ENCODE measurements at places on chromosomes 2 and 18. TPM values are rescaled to one million over a fixed set of nuclear protein-coding genes. Genes with fewer than 3 reads are reported as not detected.
A peak's percentile ranks its signal among the peaks of the same experiment; 100 is the strongest.

Gene SETBP1
- 66.5 TPM for total RNA-seq

Gene LOXL3
- 1.2 TPM for total RNA-seq

Gene IL1F10
- not detected for total RNA-seq

Gene LOXHD1
- not detected for total RNA-seq

Gene KIF1A
- 3.9 TPM for total RNA-seq

Gene GPAT2
- total RNA-seq, result 2.6 TPM

Gene LYPD6
- not detected for total RNA-seq

Gene COBLL1
- 28.4 TPM for total RNA-seq

Gene SERPINB12
- total RNA-seq, result not detected

Gene SLC11A1
- 20.4 TPM for total RNA-seq

Gene NEDD4L
- total RNA-seq, result 197 TPM

Gene TTLL4
- total RNA-seq, result 139 TPM

Gene TRIM54
- not detected for total RNA-seq

Gene LYPD6B
- 14.7 TPM for total RNA-seq

Gene EHD3
- 1.7 TPM for total RNA-seq

- peak; percentile 92 for DNase-seq
Measured at GRCh38 chr18:12278741-12279682, 24.9 kb downstream of the CIDEA start.

- DNase-seq, result peak; percentile 20
Measured at GRCh38 chr18:5986257-5986931, 91.1 kb upstream of the TMEM200C start.

DNA sequence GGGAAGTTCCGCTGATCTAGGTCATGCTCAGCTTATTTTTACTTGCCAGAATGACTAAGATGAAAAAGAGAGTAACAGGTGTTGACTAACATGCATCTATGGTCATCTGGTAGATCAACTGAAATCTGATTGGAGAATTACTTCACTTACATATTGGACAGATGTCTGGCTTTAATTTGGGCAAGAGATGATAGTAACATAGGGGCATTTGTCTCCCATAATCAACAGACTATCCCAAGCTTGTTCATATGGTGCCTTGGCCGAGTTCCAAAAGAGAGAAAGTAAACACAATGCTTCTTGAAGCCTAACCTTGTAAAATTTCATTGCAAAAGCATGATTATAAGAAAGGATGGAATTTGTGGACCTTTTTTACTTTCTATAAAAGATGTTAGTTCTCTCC, 503.7 kb downstream of the ADCYAP1 start:
- no peak for DNase-seq

DNA sequence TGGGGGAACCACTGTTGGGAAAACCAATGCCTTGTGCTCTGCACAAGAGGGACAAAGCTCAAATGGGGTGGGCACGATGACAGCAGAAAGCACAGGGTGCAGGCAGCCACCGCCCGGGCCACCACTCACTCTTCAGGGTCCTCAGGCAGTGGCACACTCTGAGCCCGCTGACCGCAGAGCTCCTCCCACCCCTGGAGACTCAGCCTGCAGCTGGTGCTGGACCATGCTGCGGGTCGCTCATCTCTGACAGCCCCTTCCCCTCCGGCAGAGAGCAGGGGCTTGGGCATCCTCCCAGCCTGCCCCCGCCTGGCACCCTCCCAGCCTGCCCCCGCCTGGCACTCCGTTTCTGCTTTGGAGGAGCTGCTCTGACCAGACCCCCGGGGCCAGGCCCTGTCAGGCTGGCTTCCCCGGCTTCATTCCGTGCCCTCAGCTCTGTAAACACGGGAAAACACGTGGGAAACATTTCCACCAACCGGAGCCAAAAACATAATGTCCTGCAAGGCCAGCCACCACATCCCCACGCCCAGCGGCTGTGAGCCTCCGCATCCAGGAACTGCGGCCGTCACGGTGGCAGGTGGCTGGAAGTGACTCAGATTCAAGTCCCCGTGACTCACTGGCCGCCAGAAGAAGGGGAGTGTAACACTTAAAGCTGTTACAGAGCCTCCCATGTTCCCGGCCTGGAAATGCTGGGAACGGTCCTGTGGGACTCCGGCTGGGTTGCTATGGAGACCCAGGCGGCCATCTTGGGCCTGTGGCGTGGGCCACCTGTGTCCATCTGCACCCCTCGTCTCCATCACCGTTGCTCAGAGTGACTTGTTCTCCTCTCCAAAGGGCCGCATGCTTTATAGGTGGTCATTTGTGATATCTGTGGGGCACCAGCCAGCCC, 6.8 kb upstream of the SNED1 start:
- DNase-seq, result peak; percentile 84

- no peak for DNase-seq
Measured at GRCh38 chr2:5690718-5691220, 1.4 kb upstream of the SOX11 start.

DNA sequence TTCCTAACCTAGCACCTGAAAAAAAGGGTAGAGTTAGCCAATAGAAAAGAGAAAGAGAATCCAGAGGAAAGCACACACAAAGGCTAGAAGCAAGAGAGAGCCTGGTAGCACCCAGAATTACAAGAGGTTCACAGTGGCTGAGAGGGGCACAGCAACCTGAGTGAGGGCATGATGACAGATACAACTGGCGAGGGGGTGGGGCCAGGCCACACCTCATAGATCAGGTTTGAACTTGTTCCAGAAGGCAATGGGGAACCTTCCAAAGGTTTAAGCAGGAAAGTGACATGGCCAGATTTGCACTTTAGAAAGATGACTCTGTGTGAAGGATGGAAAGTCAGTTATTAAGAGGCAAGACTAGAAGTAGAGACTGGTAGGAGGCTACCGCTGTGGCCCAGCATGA, 148.0 kb downstream of the TTC32 start:
- no peak for DNase-seq

DNA sequence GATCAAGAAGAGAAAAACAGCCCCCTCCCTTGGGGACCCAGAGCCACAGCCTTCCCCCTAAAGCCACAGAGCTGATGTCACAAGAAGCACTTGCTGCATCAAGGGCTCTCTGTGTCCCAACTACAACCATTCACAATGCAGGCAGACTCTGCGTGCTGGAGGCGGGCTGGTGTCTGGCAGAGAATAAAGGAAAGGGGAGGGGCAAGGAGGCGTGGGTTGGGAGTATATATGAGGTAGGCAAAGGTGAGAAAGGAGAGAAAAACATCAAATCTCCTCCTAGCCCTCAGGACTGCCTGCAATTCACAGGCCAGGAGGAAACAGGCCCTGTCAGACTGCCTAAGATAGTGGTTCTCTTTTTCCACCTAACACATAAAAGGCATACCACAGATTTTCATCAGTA, 48.8 kb upstream of the IHH start:
- DNase-seq, result peak; percentile 87

GRCh38 chr2:199458806-199459285, 1.1 kb upstream of the SATB2 start:
- DNase-seq, result peak; percentile 72

- DNase-seq, result no peak
Measured at GRCh38 chr2:221372159-221372884, 199.8 kb downstream of the EPHA4 start.

GRCh38 chr2:60661073-60661738, 94.9 kb upstream of the PAPOLG start:
- DNase-seq, result no peak

GRCh38 chr2:174235680-174236079, 12.7 kb downstream of the OLA1 start:
- DNase-seq, result no peak

DNA sequence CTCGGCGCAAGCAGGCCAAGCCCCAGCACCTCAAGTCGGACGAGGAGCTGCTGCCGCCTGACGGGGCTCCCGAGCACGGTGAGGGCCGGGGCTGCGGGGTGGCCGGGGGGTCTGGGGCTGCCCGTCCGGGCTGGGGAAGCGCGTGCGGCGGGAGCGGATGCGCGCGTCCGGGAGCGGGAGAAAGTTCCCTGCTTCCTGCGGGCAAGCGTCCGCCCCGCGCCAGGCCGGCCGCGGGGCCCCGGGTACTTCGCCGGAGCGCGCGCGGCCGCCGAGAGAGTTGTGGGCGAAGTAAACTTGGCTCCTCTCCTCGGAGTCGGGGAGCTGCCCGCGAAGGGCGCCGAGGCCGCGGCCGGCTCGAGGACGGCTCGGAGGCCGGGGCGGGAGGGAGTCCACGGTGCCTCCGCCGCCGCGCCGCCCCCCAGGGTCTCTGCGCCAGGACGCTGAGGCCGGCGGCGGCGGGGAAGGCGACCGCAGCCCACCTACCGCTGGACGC, 707 bp downstream of the SALL3 start:
- DNase-seq, result no peak

GRCh38 chr2:183505911-183506310, 381.7 kb downstream of the NUP35 start:
- no peak for DNase-seq

GRCh38 chr2:62334009-62334408, 138.1 kb downstream of the B3GNT2 start:
- DNase-seq, result no peak

DNA sequence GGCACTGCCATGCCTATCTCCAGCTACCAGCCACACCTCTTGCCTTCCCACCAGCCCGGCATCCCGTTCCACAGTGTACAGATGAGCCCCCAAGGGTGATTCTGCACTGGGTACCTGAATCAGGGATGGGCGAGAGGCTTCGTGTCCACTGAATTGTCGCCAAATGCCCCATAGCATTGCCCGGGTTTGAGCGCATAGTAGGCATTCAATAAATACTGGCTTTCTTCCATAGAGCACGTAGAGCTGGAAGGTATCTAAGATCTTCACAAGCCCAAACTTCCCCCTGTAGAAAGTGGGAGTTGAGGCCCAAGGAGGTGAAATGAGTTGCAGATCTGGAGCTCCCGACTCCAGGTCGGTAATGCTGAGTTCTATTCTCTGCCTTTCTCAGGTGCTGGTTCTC, 358.7 kb downstream of the LPIN1 start:
- no peak for DNase-seq

DNA sequence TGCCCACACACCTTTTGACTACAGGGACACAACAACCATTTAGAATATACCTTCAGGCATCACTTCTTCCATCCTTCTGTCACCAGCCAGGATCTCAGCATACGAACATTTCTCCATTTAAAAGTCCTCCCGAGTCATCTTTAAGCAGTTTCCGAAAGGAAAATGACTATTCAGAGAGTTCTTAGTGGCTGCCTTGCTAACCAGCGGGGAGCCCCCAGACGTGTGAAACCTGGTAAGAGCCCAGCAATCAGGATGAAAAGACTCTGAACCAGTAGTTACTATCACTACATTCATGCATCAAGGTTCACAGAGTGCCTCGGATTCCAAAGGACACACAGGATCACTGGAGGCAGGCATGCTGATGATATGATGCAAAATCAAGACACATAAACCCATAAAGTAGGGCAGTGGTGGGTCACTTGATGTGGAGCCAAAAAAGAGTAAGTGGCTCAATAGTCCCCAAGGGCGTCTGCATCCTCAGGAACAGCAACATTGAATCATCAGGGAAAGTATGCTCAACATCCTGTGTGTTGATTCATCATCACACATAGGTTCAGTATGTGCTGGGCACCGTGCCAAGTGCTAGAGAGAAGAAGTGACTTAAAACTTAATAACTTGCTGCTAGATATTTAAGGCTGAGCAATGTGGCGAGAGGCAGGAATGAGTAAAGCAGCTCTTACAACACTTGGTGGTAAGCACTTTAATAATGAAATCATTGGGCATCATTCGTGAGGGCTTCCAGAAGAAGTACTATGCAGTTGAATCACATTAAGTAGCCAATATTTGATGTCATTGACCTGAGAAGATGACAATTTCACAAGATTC, 4.4 kb downstream of the CCL20 start:
- peak; percentile 76 for DNase-seq

GRCh38 chr2:152396051-152396511, 61.1 kb downstream of the FMNL2 start:
- DNase-seq, result peak; percentile 51

- DNase-seq, result no peak
Measured at GRCh38 chr2:112821682-112822081, 14.9 kb downstream of the IL1B start.

GRCh38 chr2:103959174-103960128, 894.5 kb upstream of the POU3F3 start:
- DNase-seq, result no peak

- DNase-seq, result no peak
Measured at GRCh38 chr2:228067309-228067708, 114.2 kb downstream of the SPHKAP start.

DNA sequence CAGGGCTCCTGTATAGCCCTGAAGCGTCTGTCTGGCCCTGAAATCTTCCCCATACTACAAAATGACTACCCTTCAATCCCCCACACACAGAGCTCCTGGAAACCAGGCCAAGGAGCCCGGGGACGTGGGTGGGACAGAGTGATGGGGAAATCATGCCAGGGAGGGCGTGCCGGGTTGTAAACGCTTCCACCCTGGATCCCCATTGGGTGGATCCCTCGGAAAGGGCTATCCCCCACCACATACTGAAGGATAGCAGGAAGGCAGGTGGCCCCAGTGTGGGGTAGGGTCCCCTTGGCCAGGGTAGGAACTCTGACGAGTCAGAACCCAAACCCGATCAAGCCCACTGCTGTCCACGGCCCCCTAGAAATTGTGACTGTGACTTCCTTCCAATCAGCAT, 91.7 kb downstream of the INHBB start:
- DNase-seq, result no peak

- DNase-seq, result peak; percentile 81
Measured at GRCh38 chr2:180124273-180125139, 117.4 kb upstream of the CWC22 start.

GRCh38 chr2:128284841-128285240, 33.8 kb downstream of the HS6ST1 start:
- no peak for DNase-seq

DNA sequence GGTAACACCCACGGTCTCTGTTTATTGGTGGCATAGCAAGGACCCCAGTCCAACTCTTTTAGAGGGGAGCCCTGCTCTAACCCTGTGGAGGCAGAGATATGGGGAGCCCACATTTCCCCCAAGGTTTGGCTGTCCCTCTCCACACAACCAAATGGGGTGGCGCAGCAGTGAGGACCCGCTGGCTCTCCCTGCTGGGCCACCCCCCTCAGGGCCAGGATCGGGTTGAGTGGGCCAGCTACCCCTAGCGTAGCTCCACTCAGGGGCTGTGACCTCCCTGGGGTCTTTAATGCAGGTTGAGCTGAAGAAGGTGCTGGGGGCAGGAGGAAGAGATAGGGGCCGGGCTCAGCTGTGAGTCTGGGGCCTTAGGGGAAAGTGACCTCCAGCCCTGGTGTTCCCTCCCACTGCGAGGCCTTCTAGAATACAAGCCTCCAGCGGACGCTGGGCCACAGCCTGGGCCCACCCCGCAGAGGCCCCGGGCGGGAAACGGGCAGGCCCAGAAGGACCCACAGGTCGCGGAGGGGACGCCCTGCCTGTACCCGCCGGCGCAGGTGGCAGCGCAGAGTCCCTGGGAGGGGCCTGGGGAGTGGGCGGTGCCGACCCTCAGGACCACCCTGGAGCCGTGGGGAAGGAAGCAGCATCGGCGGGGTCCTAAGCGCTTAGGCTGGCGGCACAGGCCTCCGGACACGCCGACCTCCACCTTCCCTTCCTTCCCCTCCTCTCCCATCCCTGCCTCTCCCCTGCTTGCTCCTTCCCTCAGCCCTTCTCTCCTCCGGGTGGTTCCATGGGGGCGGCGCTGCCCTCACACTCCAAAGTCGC, 9.6 kb downstream of the CROCC2 start:
- no peak for DNase-seq

DNA sequence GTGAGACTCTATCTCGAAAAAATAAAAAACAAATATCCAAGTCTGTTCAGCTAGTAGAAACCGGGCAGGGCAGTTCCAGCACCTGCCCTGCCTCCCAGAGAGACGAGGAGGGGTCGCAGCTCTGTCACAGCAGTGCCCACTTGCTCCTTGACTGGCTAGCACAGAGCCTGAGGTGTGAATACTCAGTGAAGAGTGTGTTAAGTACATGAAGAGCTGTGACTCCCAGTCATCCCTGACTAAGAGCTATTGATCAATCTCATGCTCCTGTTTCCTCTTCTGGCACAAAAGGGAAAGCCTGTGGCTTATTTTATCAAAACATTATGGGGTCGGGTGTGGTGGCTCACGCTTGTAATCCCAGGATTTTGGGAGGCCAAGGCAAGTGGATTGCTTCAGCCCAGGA, 83.0 kb upstream of the FZD7 start:
- DNase-seq, result no peak

Data from stomach (tissue), 19 donors.